Osteocyte (in vitro differentiated cells): ENCODE measurements at places on chromosomes 4 and X.

DNA sequence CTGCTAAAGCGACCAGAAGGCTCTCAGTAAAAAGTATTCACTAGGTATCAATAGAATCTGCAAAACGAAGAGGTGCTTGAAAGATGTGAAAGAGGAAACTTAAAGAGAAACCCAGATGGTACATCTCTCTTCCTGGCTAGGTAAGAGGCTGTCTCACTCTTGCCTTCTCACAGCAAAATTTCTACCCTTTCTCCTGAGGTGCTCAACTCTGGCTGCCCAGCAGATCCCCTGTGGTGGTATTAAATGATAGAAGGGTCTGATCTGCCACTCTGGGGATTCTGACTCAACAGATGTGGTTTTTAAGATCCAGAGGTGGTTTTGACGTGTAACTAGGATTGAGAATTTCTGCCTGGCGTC, 14.9 kb upstream of the TSPAN5 start:
- no peak for DNase-seq

GRCh38 chrX:134721766-134722532, 63.7 kb upstream of the PLAC1 start:
- no peak for DNase-seq

- DNase-seq: no peak
Observed at GRCh38 chr4:84443523-84443922, 55.6 kb downstream of the NKX6-1 start.

GRCh38 chr4:135533053-135533452, 1331.5 kb upstream of the PABPC4L start:
- DNase-seq: no peak

DNA sequence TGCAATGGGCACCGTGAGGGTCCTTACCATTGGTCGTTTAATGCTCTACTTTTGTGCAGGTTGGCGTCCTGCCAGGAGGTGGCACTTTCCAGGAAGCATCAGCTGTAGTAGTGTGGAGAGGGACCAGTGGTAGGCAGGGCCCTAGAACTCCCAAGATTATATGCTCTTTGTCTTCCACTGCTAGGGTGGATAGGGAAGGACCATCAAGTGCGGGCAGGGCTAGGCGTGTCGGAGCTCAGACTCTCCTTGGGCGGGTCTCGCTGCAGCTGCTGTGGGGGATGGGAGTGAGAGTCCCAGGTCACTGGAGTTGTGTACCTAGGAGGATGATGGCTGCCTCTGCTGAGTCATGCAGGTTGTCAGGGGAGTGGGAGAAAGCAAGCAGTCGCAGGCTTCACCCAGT, 134.7 kb downstream of the KLF8 start:
- DNase-seq: no peak

GRCh38 chr4:113349430-113349829, 300.0 kb downstream of the ANK2 start:
- DNase-seq: no peak

- no peak for DNase-seq
Observed at GRCh38 chr4:105068516-105068915, 78.2 kb upstream of the TET2 start.

- DNase-seq: no peak
Observed at GRCh38 chr4:113173793-113174264, 124.4 kb downstream of the ANK2 start.

GRCh38 chrX:131942034-131942433, 81.1 kb upstream of the STK26 start:
- no peak for DNase-seq
